Activated CD4-positive, alpha-beta T cell treated with anti-CD3 and anti-CD28 coated beads, Interleukin-10, Interleukin-2, amounts not matched to agents 100 ng/mL and 50 ng/mL, durations not matched to agents 16 hours and 8 hours (primary cell): ENCODE measurements at places on chromosomes 3 and 15.

- DNase-seq: peak; percentile 73
These were observed 1.3 kb downstream of the SACM1L start for GRCh38 chr3:45690336-45691035.

DNA sequence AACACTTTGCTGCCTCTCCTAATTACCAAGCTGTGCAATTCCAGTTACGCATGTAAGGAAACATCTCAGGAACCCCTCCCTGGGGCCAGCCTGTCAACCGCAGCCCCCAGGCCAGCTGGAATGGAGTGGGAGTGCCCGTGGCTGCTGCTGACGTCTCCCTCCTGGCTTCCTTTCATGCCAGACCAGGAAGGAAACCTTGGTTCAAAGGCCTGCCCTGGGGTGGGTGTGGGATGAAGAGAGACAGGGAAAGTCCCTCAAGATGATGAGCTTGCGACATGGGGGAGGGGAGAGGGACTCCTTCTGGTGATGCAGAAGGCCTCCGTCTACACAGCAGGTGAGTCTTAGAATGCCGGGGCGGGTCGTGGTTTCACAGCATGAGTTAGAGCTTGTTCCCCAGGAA, 11.4 kb upstream of the CYP11A1 start:
- peak; percentile 63 for DNase-seq

DNA sequence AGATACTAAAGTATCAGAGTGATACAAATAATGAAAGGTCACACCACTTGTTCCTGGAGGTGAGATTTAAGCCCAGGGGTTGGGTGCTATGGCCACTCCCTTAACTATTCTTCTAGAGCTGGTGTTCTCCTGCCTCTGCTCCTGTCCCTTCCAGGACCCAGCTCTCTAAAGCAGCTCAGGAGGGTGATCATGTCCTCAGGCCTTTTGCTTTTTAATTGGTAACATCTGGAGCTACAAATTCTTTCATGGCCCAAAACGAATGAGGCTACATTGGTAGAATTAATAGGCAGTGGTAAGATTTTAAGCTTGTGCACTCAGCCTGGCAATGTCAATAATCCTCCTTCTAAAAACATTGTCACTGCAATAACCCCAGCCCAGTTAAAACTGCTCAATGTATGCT, 38.2 kb upstream of the CNOT10 start:
- no peak for DNase-seq

DNA sequence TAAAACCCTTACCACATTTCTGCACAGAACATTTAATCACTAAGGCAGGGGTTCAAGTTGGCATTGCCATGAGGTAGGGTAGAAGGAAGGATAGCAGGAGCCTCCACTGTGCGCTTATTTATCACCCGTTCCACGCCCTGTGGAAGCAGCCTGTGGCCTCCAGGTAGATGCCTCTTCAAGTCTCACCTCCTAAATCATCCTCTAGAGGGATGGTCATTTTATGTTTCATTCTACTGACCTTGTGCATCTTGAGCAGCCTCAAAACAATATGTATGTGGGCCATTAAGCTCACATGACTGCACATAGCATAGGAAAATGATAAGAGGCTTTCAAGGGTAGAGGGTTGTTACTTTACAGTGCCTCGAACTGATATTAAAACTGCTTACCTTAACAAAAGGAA, 546.2 kb downstream of the GRM7 start:
- no peak for DNase-seq

DNA sequence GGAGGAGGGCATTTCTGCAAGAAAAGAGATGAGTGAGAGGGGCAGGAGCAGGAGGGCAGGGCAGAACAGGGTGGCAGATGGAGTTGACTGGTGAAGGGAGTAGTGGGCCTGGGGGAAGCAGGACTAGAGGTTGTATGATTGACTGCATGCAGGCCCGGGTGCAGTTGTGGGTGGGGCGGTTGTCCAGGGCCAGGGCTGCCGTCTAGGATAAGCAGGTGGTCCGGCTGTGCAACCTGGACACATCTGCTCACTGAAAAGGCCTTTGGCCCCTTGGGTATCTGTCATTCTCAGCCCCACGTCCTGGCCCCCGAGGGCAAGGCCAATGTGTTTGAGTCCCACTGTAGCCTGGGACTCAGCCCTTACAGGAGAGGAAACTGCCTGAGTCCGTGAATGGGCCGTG, 25.4 kb downstream of the ALS2CL start:
- no peak for DNase-seq

DNA sequence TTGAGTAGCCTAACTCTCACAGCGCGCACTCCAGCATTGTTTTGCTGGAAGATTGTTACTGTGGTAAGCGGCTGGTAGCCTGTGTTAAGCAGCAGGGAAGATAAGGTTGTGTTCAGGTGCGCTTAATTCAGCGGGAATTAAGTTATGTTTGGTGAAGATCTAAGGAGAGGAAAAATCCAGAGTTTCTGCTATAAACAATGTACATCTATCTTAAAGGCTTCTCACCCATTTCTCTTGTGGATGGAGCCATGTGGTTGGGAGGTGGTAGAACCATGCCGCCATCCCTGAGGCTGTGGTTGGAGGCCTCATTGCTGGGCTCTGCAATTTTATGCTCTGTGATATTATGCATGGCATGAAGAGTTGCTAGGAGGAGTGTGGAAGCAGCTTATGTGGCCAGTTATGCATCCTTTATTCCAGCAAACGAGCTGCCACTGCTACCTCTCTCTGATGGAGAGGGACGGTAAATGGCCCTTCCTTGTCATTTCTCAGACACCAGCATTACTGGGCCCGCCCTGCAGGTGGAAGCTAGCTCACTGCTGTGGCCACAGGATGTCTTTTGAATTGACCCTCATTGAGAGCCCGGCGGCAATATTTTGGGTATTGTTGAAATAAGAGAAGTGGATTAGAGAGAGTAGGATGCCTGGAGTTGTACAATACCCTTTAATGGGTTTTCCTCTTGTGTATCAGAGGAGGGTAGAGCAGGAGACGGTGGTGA, 1.3 kb downstream of the MINAR1 start:
- no peak for DNase-seq

GRCh38 chr3:100120012-100120411, 5.7 kb upstream of the FILIP1L start:
- DNase-seq: no peak
